ENCODE measurements at places on chromosomes 3 and 15.
A peak's percentile ranks its signal among the peaks of the same experiment; 100 is the strongest.

- no peak for DNase-seq
Measured at GRCh38 chr3:163132111-163132510, 1635.5 kb downstream of the OTOL1 start.

DNA sequence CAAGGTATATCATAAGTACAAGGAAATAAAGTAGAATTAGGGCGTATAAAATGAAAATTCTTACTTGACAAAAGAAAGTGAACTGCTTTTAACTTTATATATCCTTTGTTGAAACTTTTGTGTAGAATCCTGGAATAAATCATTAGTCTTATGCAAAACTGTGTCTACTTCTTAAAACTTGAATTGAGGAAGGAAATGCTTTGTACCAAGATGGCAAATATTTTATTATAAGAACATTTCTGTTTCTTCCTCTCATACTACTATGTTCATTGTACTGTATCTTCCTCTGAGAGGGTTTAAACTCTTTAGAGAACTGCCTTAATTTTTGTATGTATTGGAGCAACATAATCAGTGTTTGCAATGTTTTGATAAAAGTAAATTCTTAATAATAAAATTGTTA is 42.0 kb downstream of the RASA2 start:
- no peak for DNase-seq

DNA sequence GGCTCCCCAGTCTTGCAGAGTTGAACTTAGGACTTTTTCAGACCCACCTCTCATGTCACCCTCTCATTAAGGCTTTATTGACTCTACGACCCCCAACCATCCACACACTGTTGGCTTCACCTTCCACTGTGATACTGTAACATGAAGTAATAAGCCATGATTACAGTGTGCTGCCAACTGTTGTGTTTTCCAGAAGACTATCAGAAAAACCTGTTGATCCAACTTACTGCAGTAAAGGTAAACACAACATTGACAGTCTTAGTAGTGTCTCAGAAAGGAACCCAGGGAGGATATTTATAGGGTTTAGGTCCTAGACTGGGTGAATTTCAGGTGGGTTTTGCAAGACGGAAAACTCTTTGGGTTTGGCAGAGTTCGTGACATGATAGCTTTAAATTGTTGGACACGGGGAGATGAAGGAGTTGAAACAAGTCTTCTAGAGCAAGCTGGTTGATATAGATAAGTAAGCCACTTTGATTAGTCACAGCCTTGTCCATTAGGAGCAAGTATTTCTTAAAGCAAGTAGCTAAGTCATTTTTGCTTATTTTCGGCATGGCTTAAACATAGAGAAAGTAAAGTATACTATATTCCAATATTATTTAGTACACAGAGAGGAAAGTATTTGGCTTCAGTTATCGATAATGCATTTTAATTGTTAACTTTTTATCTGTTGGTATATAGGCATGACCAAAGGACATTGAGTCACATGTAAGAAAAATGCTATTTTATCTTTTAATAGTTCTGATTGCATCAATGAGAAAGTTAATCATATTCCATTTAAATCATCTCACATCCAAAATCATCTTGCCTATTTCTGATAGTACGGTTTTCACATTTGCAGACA is 2.4 kb upstream of the COL6A5 start:
- no peak for DNase-seq

DNA sequence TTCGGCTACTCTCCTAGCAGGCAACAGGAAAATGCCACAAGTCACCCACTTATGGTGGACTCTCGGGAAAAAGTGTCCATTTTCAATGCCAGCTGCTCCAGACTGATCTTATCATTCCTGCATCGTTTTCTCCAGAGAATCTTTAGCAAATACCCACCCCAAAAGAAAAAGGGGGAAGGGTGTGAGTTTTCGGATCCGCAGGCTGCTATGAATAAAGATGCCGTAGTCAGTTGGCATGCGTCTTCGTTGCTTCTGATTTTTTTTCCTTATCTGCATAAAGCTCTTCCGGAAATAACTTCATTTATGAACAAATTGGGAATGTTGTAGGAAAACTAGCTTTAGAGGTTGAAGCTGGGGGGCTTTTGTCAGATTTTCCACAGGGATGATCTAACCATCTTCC is 22.4 kb upstream of the VILL start:
- DNase-seq: no peak

DNA sequence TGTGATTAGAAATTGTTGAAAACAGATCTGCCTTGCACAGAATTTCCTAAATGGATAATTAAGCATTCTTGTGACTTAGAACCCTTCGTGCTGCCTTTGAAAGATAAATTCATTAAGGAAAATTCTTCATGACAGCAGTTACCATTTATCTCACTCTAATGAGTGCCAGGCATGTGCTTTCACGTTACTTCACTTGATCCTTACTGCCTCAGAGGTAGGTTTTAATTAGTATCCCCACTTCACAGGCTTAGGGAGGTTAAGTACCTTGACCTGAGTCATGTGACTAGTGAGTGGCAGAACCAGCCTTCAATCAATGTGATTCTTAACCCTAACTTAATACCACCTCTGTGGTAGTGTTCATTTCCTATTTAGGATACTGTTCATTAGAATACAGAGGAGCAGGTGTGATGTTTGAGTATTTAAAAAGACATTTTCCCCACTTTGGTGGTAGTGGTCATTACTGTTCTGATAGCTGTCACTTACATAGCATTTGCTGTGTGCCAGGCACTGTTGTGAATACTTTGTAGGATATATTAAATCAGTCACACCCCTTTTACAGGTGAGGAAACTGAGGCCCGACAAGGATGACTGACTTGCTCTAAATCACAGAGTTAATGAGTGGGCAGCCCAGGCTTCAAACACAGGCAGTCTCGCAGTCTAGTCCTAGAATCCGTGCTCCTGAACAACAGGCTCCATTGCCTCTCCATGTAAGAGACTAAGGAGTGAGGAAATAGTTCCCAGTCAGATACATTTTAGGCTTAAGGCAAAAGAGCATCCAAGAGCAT is 57.9 kb downstream of the RLBP1 start:
- no peak for DNase-seq

DNA sequence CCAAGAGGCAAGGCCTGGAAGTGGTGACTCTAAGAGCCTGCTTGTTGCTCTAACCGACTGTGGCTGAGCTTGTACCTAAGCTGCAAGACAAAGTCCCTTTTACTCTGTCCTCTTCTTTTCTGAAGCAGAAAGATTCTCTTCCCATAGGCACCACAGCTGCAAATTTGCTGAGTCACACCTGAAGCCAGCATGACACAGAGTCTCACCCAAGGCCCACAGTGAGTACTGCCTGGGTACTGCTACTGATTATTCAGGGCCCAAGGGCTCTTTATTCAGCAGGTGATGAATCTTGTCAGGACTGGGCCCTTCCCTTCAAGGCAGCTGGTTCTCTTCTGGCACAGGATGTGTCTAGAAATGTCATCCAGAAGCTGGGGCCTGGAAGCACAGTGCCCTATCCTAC is 18.9 kb upstream of the TIGIT start:
- DNase-seq: no peak

DNA sequence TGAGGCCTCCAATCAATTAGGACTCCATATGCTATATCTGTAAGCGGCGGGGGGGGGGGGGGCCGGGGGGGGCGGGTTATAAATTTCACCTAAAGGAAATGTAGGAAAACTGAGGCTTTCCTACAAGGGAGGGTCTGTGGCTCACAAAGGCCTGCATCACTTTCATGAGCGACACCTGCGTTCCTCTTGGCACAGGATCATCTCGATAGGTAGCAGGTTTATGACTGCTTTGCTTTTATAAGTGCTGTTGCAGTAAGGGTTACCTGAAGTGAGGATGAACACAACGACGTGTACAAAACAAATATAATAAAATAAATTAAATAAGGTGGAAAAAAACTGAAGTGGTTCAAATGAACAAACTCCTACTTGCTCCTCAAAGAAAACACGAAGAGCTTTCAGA is 194.3 kb downstream of the FOXP1 start:
- peak; percentile 4 for DNase-seq

GRCh38 chr3:13605555-13605954 is 56.6 kb downstream of the FBLN2 start:
- DNase-seq: no peak

GRCh38 chr15:91338766-91339165 is 238.7 kb downstream of the SV2B start:
- DNase-seq: no peak

DNA sequence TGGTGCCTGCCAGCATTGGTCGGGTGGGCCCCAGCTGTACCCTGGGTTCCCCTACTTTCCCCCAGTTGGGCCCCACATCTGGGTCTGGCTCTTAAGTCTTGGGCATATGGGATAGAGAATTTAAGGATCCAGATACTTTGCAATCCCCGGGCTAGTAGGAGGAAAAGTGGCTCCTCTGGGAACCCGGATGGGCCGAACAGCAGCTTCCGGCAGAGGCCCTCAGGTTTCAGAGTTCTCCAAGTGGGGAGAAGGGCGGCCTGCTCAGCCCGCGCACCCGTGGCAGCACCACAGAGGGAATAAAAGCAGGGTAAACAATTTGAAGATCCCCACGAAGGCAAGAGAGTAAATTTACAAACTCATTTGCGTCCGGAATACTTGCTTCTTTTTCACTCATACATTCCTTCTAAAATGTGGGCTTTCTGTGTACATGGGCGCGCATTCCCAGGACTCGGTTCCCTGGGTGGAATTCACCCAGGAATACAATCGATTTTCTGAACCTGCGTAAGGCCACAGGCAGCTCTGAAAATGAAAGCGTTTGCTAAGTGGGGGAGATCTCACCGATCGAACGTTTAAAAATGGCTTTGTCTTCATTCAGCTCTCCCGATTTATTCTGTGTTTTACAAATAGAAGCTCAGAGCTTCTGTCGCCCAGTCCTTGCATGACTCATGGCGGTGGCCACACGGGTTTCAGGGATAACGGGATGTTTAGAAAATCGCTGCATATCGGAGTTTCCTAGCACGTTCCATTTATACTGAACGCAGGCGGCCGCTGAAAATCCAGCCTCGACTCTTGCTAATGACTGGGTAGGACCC is 74.0 kb upstream of the POLG start:
- no peak for DNase-seq

DNA sequence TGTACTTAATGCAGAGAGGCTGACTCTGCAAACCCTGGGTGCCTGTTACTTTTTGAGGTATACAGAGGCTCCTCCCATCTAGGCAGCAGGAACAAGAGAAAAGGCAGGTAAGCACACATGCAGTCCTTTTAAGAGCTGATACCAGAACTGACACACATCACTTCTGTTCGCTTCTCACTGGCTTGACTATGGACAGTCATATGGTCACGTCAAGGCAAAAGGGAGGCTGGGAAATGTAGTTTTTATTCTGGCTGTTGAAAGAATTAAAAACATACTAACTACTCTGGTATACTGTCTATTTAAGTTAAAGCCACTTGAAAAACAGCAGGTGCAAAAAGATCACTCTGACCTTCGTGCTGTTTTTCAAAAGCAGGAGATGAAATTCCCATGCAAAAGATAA is 218.3 kb downstream of the CTNNB1 start:
- no peak for DNase-seq

DNA sequence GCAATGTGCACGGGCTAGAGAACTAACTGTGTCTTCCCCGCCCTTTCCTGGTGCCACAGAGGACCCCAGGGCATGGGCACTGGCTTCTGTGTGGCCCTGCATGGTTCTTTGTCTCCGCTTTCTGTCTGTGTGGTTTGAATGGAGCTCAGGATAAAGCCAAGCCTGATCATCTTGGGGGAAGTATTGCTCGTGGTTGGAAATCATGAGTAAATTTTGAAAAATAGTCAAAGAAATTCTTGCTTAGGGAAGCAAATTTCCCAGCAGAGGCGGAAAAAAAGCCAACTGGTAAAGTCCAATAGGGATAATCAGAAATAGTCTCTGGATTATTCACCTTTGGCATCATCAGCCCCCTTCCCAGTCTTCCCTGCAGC is 55.4 kb downstream of the MAGEF1 start:
- no peak for DNase-seq

GRCh38 chr3:190182418-190183043 is 61.8 kb upstream of the P3H2 start:
- DNase-seq: no peak

All from NCI-H187 treated with DMSO at 0.1 percent for 48 hours (cell line).